ENCODE measurements at places on chromosomes 5 and 9.
A peak's percentile ranks its signal among the peaks of the same experiment; 100 is the strongest.

- DNase-seq = no peak
Measured at GRCh38 chr9:125749951-125750626, 2.9 kb downstream of the PBX3 start.

DNA sequence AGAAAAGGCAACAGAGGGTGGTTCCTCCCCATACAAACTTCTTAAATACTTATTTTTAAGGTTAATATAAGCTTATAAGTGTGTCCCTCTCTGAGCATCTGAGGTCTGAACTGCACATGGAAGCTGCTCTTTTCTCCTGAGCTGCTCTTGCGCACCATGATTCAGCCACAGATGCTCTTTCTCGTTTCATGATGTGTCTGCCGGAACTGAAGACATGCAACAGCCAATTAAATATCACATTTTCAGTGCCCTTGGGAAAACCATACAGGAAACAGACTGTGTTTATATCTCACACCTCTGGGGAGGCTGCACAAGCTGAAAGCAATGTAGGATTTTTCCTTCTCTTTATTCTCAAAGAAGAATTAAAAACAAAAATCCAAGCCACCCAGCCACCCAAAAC is 96.8 kb upstream of the NREP start:
- DNase-seq = no peak

DNA sequence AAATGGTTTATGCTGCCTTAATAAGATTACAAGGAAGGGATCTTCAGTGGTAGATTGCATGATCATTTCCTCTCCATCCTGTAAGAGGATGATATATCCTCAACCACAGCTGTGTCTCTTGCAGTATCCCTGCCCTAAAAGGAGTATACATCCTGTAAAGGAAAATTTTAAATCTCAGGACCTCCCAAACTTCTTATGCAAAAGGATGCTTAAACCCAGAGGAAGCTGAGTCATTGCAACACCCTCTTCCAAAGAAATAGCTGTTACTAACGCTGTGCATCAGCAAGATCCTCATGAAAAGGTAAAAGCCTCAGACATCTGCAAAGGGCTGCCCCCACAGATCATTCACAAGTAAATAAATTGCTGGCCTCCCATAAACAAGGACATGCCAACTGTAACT is 599.0 kb downstream of the PRELID2 start:
- DNase-seq = no peak

- peak; percentile 77 for DNase-seq
Measured at GRCh38 chr5:125140855-125141254, 394.4 kb upstream of the ZNF608 start.

DNA sequence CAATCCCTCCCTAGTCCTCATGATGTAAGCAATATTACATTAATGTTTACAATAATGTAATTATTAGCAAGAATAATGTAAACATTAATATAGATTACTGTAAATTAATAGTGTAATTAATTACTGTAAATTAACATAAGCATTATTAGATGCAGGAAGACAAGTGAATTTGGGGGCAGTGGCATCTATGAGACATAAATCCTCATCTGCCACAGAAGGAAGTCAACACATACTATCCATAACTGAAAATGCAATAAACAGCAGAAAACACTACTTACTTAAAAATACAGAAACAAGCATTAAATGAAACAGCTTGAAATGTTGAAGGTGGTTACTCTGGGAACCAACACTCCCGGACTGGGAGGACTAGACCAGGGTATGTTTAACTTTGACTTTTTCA is 685 bp upstream of the NIPSNAP3A start:
- no peak for DNase-seq

- no peak for DNase-seq
Measured at GRCh38 chr9:26682796-26683496, 209.7 kb downstream of the CAAP1 start.

DNA sequence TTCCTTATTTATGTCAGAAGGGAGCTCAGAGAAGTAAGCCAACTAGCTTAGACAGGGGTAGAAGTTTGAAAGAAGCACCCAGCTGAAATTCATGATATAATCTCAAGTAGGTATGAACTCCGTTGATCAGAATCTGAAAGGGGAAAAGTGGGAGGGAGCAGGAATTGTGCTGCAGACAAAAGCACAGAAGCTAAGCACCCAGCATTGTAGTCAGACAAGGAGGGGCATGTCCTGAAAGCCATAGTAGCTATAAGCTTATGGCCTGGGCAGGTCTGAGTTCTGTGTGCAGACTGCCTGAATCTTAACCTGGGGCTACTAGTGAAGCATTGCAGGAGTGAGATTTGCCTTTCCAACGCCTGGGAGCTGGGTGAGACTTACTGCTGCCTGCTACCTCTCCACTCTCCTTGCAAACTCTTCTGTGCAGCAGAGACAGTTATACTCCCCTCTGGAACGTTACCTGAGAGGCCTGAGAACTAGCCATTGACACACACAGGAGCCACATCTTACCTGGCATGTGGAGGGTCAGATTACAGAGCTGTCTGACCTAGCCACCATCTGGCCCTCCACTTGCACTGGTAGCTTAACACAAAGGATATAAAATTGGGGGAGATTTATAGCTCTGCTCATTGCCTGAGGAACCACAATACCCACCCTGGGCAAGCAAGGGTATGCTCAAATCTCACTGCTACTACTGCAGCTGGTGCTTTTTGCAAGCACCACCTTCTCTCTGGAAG is 9.8 kb upstream of the CYLC2 start:
- no peak for DNase-seq

GRCh38 chr5:96626956-96627355 is 35.2 kb upstream of the CAST start:
- DNase-seq = peak; percentile 78

DNA sequence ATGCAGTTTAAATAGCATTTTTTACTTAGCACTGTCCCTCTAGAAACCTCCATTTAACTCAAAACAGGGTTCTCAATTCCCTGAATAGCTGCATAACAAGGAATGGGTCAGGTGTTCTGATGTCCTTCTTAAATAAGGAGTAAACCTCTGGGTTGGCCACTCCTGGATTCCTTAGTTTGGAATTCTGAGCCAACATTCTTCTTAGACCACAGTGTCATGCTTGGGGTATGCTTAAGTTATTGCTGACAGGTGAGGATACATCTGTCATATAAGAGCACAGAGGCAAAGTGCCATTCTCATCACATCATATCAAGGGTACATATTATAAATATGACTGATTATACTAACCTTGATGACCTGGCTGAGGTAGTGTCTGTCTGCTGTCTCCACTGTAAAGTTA is 179.9 kb upstream of the SEMA6A start:
- DNase-seq = no peak

- no peak for DNase-seq
Measured at GRCh38 chr5:82325996-82326395, 47.8 kb upstream of the RPS23 start.

DNA sequence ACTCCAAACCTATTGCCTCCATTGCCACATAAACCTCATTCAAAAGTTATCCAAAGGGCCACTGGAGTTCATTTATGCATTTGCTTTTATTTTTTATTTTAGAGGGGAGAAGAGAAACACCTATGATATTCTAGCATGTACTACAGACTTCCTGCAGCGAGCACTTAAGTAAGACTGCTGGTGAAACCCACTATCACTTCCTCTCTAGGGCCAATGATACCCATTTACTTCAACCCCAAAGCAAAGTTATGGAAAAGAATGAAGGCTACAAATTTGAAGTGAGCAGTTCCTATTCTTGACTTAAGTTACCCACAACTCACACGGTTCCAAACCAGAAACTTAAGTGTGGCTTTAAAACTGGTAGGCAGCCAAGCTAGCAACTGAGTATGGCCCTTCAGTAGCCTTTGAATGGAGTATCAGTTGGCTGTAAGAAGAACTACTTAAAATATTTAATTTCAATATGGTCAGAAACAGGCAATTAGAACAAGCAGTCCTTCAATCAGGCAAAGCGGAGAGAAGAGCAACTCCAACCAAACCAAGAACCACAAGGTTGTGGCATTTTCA is 94.1 kb downstream of the GPR21 start:
- DNase-seq = no peak

GRCh38 chr9:109708451-109708945 is 71.5 kb upstream of the PALM2AKAP2 start:
- no peak for DNase-seq

DNA sequence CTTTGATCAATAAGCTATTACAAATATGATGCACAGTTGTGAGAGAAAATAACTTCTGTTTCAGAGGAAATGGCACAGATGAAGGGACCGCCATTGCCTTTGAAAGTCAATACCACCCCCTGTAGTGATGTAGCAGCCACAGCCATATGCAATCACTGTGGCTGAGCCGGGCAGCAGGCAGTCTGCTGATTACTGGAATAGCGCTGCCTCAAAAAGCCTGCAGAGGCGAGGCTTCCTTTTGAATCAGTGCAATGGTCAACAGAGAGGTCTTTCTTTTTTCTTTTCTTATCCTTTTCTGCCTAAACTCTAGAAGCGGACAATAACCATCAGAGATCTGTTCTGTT is 265.1 kb upstream of the TAS2R1 start:
- no peak for DNase-seq

DNA sequence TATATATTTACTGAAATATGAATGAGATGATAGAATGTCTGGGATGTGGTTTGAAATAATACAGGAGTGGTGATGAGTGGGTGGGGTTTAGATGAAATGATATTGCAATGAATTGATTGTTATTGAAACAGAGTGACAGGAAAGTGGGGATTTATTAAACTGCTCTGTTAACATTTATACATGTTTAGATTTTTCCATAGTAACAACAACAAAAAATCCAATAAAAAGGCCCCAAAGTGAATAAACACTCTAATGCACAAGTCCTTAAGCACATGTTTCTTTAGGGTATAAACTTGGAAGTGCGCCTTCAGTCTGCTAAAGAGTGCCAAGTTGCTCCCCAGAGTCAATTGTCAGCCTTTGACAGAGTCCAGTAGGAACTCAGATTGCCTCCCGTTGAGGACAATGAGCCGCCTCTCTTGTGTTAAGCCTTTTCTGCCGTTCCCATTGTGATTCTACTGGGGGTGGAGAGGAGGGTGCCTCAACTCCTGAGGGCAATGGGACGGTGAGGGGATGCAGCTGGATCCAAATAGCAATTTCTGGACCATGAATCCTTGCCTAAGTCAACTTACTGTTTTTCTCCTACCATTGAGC is 112.3 kb downstream of the SLC28A3 start:
- no peak for DNase-seq

GRCh38 chr9:27622693-27623340 is 49.5 kb upstream of the C9orf72 start:
- DNase-seq = no peak

GRCh38 chr9:98606730-98607129 is 102.0 kb downstream of the GABBR2 start:
- no peak for DNase-seq

DNA sequence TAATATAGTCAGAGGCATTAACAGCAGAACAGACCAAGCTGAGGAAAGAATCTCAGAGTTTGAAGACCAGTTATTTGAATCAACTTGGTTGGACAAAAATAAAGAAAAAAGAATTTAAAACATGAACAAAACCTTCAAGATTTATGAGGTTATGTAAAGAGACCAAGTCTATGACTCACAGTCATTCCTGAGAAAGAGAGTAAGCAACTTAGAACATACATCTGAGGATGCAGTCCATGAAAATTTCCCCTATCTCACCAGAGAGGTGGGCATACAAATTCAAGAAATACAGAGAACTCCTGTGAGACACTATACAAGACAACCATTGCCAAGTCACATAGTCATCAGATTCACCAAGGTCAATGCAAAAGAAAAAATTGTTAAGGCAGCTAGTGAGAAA is 17.4 kb upstream of the C9orf72 start:
- no peak for DNase-seq

GRCh38 chr5:135482381-135482933 is 30.3 kb upstream of the TIFAB start:
- no peak for DNase-seq

- no peak for DNase-seq
Measured at GRCh38 chr9:6733257-6733656, 24.5 kb upstream of the KDM4C start.

- DNase-seq = no peak
Measured at GRCh38 chr5:148899993-148900392, 73.6 kb downstream of the ADRB2 start.

- DNase-seq = no peak
Measured at GRCh38 chr5:175551266-175551665, 72.9 kb downstream of the SFXN1 start.

DNA sequence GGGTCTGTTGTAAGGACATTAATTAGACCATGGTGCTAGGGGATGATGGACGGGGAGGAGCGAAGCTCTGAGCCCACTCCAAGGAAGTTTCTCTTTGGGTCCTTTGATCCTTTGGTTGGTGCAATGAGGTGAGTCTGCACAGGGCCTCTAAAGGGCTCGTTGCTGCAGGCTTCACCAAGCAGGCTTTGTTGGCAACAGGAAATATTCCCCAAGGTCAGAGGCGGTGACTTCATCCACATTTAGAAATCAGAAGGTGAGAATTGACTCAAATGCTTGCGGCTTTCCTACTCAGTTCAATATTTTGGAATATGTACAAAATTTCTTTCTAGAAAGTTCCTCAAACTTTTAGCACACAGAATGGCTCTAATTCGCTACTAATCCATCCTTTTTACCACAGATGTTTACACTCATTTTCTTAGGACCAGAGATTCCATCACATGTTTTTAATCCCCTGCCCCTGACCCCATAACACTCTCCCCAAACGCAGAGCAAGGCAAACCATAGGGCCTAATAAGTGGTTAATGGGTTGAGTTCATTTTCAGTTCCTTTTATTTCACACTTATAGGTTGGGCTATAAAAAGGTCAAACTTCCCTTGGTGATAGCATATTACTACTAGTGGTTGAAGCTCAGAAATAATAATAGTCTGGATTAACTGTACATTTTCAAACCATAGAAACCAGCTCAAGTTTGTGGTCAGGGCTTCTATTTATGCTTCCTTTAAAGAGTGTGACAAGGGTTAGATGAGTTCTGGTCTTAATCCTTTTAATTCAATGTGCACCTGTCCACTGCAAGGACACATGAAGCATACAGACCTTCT is 37.3 kb upstream of the TMEM252 start:
- DNase-seq = no peak

DNA sequence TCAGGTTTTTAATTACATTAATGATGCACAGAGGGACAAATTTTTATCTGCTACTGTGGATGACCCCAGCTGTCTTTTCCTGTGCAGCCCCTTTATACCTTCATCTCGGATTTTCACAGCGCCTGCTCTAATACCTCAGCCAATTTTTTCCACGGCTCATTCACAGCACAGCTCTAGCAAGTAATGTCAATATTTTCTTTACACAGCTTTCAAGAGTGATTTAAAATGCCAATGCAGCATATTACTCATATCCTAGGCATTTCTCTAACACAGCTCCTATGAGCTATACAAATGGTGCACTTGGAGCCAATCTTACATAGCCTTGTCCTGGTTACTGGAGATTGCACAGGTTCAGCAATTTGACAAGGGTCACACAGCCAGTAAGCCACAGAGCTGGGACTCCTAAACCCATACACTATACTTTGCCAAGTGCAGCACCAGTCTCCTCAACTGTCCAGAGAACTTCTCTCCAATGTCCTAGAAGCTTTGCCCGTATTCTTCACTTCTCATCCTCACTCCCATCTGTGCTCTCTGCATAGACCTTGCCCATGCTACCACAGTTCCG is 661.8 kb downstream of the DTWD2 start:
- no peak for DNase-seq

GRCh38 chr9:97711223-97711626 is 14.1 kb upstream of the XPA start:
- DNase-seq = no peak

GRCh38 chr5:150789943-150790611 is 11.5 kb downstream of the SMIM3 start:
- peak; percentile 96 for DNase-seq
